ENCODE measurements at places on chromosomes 16 and 17. TPM values are rescaled to one million over a fixed set of nuclear protein-coding genes. Genes with fewer than 3 reads are reported as not detected.

The GRAP gene
- total RNA-seq: 0.50 TPM

DNA sequence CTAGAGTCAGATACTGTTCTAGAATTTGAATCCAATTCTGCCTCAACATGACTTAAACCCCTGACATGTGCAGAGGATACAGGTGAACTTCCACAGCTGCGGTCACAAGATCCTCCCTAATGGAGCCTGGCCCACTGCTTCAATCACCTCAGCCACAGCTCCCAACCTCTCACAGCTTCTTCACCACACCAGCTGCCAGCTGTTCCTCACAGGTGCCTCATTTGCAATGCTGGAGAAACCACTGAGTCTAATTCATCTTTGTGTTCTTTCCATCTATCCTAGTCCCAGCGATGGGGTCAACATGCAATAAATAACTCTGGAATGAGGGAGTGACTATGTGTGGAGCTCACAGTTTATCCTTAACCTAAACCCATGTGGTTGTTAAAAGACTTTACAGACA is 72.0 kb upstream of the MAF start:
- ATAC-seq: no peak

GRCh38 chr17:17146786-17147406 is 59.2 kb downstream of the PLD6 start:
- peak; percentile 13 for ATAC-seq

DNA sequence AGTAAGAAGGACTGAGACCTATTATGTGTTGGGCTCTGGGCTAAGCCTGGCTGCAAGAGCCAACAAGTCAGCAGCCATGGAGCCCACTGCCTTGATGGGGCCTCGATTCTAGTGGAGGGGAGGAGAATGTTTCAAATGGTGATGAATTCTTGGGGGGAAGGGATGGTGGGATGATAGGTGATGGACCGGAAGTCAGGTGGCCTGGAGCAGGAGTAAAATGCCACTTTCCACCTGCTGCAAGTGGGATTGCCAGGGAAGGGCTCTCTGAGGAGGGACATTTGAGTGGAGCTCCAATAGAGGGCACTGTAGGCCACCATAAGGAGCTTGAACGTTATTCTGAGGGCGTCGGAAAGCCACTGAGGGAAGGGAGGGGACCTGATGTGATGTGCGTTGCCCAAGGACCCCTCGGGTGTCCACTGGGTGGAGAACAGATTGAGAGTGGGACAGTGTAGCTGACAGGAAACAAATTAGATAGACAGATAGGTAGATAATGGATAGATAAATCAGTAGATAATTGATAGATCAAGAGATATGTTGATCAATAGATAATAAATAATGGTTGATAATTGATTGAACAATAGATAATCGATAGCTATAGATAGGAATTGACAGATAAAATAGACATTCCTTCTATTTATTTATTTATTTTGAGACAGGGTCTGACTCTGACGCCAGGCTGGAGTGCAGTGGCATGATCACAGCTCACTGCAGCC is 18.2 kb upstream of the NXPH3 start:
- peak; percentile 62 for ATAC-seq

GRCh38 chr17:82924812-82925211 is 85.0 kb upstream of the ZNF750 start:
- ATAC-seq: no peak

DNA sequence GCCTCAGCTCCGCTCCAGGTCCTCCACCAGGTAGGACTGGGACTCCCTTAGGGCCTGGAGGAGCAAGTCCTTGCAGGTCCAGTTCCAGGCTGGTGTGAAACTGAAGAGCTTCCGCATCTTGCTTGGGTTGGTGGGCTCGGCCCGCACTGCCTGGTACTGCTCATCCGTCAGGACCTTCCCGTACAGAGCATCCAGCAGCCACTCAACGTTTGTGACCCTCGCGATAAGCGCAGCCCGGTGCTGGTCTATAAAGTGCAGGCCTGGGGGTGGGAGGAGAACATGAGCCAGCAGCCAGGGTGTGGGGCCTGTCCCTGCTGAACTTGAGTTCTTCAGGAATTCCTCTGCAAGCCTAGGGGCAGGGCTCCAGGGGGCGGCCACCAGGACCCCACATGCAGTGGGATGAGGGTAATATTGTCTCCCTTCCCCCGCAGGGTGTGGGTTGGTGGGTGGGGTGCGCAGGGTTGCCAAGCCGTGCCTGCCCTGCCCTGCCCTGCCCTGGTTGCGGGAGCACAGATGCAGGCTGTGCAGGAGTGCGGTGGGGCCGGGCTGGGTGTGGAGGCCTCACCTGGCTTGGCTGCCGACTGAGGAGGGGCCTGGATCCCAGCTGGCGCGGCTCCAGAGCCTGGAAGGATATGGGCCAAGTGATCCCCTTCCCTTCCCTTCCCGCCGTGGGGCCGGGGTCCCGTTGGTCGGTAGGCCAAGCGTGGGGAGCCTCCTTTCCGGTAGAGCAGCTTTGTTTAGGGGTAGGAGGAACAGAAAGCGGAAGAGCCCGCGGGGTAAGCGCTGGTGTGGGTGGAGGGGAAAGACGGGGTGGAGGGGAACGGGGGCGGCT is 762 bp downstream of the PYCARD start:
- peak; percentile 63 for ATAC-seq

DNA sequence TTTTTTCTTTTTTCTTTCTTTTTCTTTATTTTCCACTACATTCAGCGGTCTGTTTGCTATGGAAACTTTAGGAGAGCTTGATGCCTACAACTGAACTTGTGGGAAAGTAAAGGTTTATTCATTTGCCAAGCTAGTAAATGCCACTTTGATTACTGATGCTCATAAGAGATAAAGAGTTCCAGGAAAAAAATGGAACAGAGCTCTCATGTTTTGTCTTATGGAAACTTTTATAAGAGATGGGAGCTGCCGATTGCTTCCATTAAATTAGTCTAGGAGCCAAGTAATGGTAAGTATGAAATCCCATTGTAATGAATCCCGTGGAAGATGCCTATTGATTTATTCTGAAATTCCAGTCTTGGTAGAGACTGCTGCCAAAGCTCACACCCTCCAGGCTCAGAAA is 7.1 kb downstream of the ANKFN1 start:
- no peak for ATAC-seq

All from motor neuron (in vitro differentiated cells).